ENCODE measurements at places on chromosomes 1 and 21. TPM values are rescaled to one million over a fixed set of nuclear protein-coding genes. Genes with fewer than 3 reads are reported as not detected.

LAMB3 gene
- 112 TPM for total RNA-seq

ATP6V1G3 gene
- 4.7 TPM for total RNA-seq

KRTAP12-2 gene
- total RNA-seq: not detected

NEXN gene
- 1.9 TPM for total RNA-seq

CNIH3 gene
- 2.2 TPM for total RNA-seq

CSF3R gene
- 1.3 TPM for total RNA-seq

DCLRE1B gene
- 6.0 TPM for total RNA-seq

LGR6 gene
- not detected for total RNA-seq

C4BPA gene
- 12.7 TPM for total RNA-seq

ATP1A2 gene
- total RNA-seq: not detected

NR1I3 gene
- total RNA-seq: not detected

CLCA4 gene
- total RNA-seq: not detected

SPATA46 gene
- not detected for total RNA-seq

PRKAA2 gene
- total RNA-seq: 5.8 TPM
